ENCODE measurements at places on chromosomes 7 and 10.
A peak's percentile ranks its signal among the peaks of the same experiment; 100 is the strongest.

DNA sequence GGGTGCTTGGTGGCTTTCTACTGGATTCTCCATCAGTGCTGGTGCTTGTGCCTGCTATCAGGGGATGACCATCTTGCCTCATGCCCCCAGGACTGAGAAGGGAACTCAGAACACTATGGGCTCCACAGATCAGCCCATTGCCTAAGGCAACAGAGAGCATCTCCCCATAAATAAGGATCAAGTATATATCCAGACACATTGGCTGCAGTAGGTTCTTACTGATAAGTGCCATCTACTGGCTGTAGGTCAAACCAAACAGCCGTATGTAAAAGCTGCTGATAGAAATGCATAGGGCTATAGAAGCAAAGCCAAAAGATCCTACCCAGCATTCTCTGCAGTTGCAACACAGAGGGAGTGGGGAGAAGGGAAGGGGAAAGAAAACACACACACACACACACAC is 153.7 kb downstream of the CDK14 start:
- DNase-seq: no peak

GRCh38 chr10:131662851-131663250 is 238.0 kb upstream of the PPP2R2D start:
- no peak for DNase-seq

- DNase-seq: no peak
Measured at GRCh38 chr7:134954197-134955082, 31.9 kb upstream of the AGBL3 start.

- no peak for DNase-seq
Measured at GRCh38 chr10:75782463-75783248, 351.2 kb downstream of the LRMDA start.

DNA sequence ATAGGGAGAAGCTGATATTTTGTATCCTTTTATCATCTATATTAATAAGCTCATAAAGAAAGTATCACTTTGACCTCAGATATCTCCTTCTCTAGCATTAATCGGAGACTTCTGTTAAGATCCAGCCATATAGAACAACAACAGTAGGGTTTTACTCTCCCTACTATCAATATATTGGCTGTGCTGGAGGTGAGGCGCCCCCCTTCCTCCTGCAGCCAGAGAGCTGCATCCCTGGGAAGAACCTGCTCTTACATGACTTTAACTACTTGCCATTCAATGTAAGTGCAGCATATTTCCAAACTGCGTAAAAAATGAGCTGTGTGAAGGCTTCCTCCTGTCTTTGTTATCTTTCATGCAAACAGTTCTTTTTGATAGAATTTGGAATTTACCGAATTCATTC is 247.8 kb downstream of the SDK1 start:
- DNase-seq: no peak

- no peak for DNase-seq
Measured at GRCh38 chr7:80584778-80585177, 53.7 kb upstream of the CD36 start.

DNA sequence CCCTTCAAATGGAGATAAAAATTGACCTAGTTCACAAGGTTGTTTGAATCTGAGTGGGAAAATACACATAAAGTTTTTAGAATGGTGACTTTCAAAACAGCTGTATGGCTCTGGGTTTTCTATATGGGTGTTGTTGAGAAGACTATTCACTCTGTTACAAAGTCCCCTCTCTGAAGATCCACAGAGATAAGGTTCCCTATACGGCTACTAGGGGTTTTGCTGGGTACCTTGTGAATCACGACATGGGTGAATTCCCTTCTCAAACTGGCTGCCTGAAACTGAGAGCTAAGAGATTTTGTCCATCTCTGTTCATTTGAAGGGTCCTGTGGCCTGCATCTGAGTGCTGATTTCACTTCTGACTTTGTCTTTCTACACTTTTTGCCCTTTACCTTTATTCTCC is 11.8 kb upstream of the SLC13A1 start:
- no peak for DNase-seq

DNA sequence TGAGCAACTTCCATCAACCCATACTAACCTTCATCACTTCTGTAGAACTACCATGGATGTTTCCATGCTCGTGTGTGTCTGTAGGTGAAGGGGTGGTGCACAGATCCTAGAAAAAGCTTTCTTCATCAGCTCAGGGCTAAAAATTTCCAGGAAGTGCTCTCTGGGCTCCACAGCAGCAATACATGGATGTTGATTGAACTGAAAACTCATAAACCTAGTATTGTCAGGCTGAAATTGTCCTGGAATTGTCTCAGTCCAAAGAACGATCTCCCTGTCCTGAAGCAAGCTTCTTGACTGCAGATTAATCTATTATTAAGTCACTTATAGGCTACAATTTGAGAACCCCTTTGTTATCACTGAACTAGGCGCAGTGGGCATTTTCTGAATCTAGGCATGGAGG is 39.8 kb downstream of the ENO4 start:
- no peak for DNase-seq

- no peak for DNase-seq
Measured at GRCh38 chr7:68162712-68163111, 1166.1 kb downstream of the TYW1 start.

DNA sequence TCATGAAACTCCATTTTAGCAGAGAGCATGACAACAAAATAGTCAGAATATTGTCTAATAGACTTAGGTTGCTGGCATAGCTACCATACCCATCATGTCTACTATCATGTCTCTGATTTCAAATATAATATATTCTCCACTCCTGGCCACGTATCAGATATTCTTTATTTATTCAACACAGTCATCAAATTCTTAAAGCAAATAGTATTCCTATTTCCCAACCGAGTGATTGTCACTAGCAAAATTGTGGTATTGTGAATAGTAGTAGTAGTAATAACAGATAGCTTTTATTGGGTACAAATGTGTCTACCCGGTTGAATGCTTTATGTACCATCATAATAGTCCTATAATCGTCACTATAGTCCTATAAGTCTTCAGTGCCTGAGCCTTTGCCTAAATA is 918.6 kb downstream of the KCNMA1 start:
- no peak for DNase-seq

DNA sequence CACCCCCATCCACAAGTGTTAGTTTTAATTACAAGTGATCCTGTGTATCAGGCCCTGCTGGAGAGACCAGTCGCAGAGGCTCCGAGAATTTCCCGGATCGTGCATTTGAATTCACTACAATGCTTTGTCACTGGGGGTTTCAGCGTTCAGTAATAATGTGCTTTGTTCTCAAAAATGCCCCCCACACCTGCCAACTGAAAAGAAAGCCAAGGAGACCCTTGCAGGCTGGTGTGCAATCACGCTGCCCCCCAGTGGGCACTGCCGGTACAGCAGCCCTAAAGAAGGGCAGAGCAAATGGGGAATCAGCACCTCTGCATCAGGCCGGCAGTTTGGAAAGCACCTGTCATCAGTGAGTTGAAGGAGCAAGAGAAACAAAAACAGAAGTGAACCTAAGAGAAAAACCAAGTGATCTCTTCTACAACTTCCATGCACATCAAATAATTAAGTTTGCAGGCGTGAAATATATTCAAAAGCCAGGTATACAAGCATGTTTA is 177.6 kb downstream of the PARD3 start:
- DNase-seq: peak; percentile 65

DNA sequence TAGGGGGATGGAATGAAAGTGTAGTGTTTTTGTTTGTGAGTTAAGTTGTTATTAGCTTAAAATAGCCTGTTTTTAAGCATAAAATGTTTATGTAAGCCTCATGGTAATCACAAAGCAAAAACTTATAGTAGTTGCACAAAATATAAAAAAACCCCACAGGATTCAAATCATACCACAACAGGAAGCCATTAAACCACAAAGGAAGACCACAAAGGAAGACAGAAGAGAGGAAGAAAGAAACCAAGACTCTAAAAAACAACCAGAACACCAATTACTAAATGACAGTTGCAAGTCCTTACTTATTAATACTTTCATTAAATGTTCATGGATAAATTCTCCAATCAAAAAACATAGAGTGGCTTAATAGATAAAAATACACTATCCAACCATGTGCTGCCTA is 63.6 kb downstream of the ANKRD7 start:
- DNase-seq: no peak

DNA sequence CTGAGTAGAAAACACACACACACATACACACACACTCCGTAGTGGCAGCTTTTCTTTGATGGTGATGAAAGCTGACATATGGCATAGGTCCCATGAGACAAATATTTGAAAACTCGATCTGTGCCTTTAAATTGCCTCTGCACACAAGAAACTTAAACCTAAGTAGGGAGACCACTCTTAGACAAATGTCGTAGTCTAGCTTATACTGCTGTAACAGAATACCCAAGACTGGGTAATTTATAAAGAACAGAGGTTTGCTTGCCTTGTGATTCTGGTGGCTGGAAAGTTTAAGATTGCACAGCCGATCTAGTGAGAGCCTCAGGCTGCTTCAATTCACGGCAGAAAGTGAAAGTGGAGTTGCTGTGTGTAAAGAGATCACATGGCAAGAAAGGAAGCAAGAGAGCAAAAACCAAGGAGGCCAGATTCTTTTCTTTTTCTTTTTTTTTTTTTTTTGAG is 489.4 kb upstream of the SORCS1 start:
- DNase-seq: no peak

- DNase-seq: no peak
Measured at GRCh38 chr10:32955299-32955772, 2.7 kb downstream of the ITGB1 start.

DNA sequence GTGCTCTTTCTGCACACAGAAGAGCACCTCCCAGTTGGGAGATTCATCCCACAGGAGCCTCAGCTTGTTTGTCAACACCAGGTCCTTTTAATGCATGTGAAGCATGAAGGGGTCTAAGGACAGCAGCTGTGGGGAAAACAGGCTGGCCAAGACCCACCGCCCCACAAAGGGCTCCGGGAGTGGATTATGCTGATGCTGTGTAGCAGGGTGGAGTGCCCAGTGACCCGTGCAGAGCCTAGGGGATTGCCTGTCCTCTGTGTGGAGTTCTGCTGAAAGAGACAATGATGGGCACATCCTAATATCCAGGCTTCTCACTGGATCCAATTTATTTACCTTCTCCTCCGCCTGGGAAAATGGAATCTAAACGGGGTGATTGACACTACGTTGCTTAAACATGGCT is 74.0 kb downstream of the PIP4K2A start:
- DNase-seq: no peak

DNA sequence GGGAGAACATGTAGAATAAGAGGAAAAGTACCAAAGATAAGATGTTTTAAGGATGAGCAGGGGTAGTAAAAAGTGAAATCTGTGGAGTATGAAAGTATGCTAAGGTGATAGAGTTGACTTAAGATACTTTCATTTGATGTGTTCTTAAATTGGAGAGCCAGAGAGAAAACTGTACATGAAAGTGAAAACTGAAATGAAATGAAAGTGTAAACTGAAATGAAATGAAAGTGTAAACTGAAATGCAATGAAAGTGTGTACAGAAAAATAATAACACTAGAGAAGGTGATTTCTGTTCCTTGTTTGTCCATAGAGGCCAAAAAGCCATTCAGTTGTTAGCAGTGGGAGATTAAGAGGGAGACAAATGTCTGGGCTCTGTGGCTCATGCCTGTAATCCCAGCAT is 17.5 kb downstream of the AHR start:
- no peak for DNase-seq

GRCh38 chr10:76640806-76641205 is 996.8 kb downstream of the KCNMA1 start:
- DNase-seq: no peak

DNA sequence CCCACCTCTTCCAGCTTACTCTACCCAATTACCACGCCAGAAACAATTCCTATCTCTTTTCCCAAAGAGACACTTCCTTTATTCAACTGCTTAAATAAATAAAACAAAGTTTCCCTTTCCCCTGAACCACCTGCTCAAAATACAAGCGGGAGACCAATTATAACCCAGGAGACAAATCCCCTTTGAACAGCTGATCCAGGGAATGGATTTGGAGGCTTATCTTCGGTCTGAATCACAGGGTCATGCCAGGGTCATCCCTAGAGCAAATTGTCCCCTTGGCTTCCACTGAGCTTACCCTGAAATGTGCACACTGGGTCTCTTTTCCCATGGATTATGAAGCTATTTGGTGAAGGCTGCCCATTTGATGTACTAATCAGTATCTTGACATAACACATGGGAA is 99.9 kb upstream of the JAZF1 start:
- DNase-seq: no peak

GRCh38 chr7:83610649-83611304 is 38.2 kb downstream of the SEMA3E start:
- DNase-seq: no peak

DNA sequence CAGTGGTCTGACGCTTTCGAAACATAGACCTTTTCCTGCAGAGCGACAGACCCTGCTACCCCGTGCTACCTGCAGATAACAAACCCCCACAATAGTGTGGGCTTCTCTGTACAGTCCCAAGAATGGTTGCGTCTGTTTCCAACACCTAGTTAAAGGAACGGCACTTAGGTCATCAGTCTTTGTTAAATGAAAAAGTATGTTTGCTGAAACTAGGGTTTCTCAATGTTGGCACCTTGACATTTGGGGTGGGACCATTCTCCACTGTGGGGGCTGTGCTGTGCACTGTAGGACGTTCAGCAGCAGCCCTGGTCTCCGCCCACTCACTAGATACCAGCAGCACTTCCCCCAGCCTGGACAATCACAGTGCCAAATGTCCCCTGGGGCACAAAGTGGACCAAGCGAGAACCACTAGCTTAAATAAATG is 13.7 kb downstream of the TECTB start:
- DNase-seq: no peak

DNA sequence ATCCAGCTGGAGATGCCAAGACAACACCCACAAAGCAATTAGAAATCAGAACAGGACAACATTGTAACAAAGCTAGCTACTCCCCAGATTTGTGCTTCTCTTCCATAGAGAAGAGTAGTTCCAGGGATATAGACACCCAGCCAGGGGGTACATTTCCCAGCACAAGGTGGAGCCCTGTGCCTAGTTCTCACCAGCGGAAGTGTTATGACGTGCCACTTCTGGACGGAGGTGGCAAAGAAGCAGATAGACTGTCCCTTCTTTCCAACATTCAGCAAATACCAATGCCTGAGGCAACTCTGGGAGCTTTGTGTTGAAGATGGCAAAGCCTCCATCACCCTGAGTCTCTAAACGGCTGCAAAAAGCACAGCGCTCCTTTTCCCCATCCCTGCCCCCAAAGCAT is 23.4 kb upstream of the GSAP start:
- DNase-seq: no peak

DNA sequence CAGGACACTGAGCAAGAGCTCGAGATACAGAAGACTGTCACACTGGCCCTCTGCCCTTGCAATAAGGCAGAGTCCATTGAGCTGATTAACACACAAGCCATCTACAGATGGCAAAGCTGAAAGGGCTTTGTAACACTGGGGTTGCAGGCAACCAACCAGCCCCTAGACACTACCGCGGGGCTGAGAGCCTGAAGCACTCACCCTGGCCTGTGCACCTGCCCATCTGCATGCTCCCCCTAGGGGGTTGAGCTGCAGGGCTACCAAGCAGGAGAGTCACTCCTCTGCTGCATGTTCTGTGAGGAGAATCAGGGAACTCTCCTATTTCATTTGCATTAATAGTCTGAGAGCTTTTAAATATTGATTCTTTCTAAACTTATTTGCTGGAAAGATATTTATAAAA is 128.1 kb upstream of the VIPR2 start:
- no peak for DNase-seq

Data from activated naive CD4-positive, alpha-beta T cell (primary cell).